EH (cell line): ENCODE measurements at places on chromosomes 1 and 21.
A peak's percentile ranks its signal among the peaks of the same experiment; 100 is the strongest.

DNA sequence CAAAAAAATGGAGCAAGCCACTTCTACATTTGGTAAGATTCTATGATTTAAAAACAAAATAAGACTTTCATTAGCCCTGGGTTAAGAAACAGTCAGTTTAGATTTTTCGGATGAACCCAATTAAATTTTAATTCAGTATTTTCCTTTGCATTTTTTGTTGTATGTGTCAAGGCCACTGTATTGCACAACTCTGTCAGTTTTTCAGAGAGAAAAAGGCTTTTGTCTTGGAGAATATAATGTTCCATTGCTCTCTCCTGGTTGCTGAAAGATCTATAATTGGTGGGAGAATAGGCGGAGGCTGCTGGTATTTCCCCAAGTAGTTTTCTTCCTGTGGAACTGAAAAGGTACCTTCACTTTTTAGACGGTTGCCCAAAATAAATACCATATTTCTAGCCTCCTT is 84.6 kb downstream of the NEGR1 start:
- peak; percentile 30 for DNase-seq

DNA sequence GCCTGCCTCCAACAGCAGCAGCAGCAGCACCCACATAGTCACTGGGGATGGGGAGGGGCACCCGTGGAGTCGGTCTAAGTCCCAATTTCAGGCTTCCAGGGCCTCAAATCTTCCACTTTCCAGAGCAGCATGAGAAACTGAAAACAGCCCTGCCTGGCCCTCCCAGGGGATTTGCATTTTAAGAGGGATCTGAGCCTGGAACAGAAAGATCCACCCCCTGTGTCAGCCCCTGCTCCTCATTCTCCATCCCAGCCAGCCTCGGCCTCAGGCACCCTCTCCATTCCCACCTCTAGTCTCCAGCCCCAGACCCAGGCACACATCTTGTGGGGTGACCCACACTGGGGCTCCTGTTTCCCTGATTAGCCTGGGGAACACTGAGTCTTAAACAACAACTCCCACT is 51.8 kb downstream of the FBXO2 start:
- DNase-seq, result no peak

DNA sequence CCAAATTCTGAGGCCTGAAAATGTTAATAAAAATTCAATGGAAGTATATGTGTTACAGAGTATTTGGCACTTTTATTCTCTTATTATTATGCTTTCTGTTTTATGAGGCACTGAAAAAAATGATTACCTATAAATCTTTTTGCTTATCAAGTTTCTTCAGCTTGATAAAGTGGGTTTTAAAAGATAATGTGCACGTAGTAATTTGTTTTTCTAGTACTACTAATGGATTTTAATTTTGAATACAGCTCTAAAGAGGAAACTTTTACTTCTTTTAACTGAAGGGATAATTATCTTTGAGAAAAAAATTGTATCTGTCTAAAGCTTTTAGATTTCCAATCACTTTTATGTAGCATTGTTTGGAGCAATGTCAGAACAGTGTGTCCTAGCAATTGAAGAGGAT is 211.4 kb upstream of the L1TD1 start:
- no peak for DNase-seq

- DNase-seq, result no peak
These were observed 376.3 kb upstream of the C1orf87 start for GRCh38 chr1:60449876-60450275.

DNA sequence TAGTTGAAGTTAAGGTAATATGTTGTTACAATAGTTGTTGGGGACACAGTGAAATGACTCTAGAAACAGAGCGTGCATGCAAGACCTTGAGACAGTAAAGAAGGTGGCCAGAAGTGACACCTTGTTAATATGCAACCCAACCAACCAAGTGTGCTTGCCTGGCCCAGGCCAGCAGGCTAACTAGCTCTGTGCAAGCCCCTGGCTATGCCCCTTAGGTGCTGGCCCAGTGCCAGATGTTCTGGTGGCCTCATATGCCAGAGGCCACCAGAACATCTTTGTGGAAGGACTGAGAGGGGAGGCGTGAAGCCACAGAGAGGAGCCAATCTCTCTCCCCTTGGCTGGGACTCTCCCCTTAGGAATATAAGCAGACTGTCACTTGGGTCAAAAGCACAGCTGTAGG is 111.2 kb upstream of the JUN start:
- DNase-seq, result no peak

- DNase-seq, result no peak
These were observed 53.8 kb upstream of the SGIP1 start for GRCh38 chr1:66480162-66480561.

DNA sequence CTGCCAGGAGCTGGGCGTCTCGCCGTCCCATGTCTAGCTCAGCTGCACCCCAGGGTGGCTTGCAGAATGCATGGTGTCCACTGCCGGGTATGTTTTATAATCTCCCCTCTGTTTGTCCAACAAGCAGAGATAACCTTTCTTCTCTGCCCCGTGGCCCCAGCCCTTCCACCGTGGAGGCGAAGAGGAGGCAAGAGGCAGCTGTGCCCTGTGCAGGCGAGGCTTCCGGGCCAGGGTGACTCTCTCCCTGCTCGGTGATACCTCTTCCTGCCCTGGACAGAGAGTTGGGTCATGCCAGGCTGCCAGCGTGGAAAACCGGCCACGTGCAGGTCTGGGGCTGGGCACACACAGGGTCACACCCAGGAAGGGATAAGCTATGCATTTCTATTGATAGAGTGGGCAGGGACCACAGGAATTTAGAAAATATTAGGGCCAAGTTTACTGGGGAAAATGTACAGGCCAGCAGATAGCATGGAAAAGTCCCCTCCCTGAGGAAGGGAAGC is at the start of gene TFF2:
Gene TFF2 (minus strand): TSS at position 68 of the 500 bp plus-strand sequence. CDS start 37 bp downstream, at position 31.
- DNase-seq, result no peak

GRCh38 chr1:78277253-78277652 is 213.5 kb upstream of the PTGFR start:
- DNase-seq, result peak; percentile 90

- no peak for DNase-seq
These were observed 31.3 kb upstream of the SLC19A1 start for GRCh38 chr21:45573452-45574035.

GRCh38 chr1:41568204-41568603 is 83.7 kb upstream of the EDN2 start:
- DNase-seq, result no peak

DNA sequence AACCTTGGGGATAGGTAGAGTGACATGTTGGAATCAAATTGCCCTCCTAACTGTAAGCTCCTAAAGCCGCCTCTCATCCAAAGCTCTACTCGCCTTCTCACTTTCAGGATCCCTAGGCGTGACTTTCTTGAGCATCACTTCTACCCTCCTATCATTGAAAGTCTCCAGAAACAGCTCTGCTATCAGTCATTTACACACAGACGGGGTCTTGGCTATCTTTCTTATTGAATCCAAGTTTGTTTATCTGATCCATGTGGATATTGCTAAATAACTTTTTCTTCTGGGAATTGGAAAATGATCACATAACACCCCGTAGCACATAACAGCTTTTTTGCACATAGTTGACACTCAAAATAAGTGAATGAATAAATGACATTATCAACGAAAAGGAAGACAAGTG is 216.4 kb upstream of the KIAA0040 start:
- DNase-seq, result no peak

- DNase-seq, result no peak
These were observed 50.5 kb downstream of the EYA3 start for GRCh38 chr1:28037946-28038345.

DNA sequence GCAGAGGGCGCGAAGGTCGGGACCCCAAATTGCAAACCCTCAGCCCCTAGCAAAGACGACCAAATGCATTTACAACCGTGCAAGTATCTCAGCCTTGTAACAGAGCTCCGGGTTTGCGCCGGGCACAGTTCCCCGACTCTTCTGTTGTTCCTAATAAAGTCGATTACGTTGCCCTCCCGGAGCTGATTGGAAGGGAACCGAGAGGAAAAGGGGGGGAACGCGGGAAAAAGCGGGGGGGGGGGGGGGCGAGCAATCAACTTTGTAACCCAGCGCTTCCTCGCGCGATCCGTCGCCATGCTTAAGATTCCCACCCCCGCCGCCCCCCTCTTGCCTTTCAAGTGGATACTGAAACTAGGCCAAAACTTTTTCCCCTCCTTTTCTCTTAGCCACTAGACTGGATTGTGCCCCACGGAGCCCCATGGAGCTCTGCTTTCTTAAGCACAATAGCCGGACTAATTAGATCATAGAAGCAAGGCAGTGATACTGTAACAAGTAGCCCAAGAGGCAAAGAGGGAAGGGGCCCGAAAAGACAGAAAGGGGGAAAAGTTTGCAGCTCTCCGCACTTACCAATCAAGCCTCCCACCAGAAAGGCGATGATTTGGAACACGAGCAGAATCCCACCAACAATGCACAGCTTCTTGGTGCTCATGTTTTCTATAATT is 565 bp downstream of the WLS start:
- DNase-seq, result peak; percentile 59

GRCh38 chr1:228734881-228735801 is at the start of gene RHOU:
Gene RHOU (plus strand): TSS chr1:228735479. CDS start chr1:228735743, 264 bp downstream.
- peak; percentile 60 for DNase-seq

- DNase-seq, result peak; percentile 87
These were observed 5.1 kb downstream of the HSPB7 start for GRCh38 chr1:16012590-16013219.

- DNase-seq, result no peak
These were observed 164.8 kb downstream of the PPIAL4G start for GRCh38 chr1:148318123-148318903.

- DNase-seq, result no peak
These were observed 67.8 kb downstream of the SLC35A3 start for GRCh38 chr1:100037656-100037926.

- no peak for DNase-seq
These were observed 233.6 kb upstream of the FMN2 start for GRCh38 chr1:239858057-239858456.

GRCh38 chr1:157678721-157679120 is 21.8 kb downstream of the FCRL3 start:
- no peak for DNase-seq

DNA sequence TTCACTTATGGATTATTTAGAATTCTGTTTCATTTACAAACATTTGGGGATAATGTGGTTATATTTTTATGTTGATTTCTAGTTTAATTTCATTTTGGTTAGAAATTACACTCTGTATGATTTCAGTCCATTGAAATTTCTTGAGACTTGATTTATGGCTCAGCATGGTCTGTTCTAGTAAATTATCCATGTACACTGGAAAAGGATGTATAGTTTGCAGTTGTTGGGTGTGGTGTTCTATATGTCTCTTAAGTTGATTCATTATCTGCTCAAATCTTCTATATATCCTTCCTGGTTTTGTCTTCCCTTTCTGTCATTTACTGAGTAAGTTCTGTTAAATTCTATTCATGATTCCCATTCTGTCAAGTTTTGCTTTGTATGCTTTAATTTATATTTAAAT is 52.3 kb downstream of the RAP1A start:
- DNase-seq, result no peak

- no peak for DNase-seq
These were observed 8.2 kb downstream of the SON start for GRCh38 chr21:33550772-33551660.

GRCh38 chr21:44337941-44338895 is 972 bp downstream of the CFAP410 start:
- DNase-seq, result peak; percentile 58

GRCh38 chr1:110498270-110498669 is 20.7 kb downstream of the KCNA10 start:
- no peak for DNase-seq

GRCh38 chr1:44855742-44856141 is 12.7 kb upstream of the PTCH2 start:
- no peak for DNase-seq
